Germinal center (tissue), 1 donor: ENCODE measurements at places on chromosomes 4 and X.

- DNase-seq: peak; percentile 4
Measured at GRCh38 chrX:39652336-39652735, 445.4 kb downstream of the BCOR start.

GRCh38 chr4:123997776-123998449 is 601.3 kb downstream of the SPRY1 start:
- DNase-seq: no peak

DNA sequence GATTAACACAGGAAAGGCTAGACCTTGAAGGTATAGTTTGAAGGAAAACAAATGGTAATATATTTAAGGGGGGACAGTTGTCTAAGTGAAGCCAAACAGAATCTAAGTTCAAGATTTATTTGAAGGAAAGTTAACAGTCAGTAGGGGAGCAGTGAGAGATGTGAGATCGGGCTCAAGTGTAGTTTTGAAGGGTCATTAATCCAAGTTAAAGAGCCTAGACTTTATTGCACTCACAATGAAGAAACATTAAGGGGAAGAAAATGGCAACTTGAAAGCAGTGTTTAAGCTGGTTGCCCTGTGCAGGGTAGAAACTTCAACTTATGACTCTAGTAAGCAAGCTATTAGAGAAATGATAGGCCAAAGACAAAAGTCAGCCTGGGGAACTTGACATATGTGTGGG is 1952.2 kb downstream of the PCDH7 start:
- no peak for DNase-seq

- DNase-seq: no peak
Measured at GRCh38 chr4:28822163-28822562, 1898.0 kb upstream of the PCDH7 start.

DNA sequence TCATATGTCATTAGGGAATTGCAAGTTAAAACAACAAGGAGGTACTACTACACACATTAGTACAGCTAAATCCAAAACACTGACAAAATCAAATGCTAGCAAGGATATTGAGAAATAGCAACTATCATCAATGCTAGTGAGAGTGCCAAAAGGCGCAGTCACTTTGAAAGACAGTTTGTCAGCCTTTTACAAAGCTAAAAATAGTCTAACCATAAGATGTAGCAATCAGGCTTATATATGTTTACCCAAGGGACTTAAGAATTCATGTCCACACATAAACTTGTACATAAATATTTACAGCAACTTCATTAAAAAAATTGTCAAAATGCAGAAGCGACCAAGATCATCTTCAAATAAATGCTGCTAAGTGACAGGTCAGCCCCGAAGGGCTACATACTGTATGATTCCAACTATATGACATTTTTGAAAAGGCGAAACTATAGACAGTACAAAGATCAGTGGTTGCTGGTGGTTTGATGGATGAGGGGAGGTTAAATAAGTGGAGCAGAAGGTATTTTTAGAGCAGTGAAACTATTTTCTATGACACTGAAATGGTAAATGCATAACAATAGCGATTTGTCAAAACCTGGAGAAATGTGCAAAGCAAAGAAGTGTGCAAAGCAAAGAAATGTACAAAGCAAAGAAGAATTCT is 704.8 kb downstream of the ARAP2 start:
- DNase-seq: no peak
